ENCODE measurements at places on chromosomes 13 and 19. TPM values are rescaled to one million over a fixed set of nuclear protein-coding genes. Genes with fewer than 3 reads are reported as not detected.

DNA sequence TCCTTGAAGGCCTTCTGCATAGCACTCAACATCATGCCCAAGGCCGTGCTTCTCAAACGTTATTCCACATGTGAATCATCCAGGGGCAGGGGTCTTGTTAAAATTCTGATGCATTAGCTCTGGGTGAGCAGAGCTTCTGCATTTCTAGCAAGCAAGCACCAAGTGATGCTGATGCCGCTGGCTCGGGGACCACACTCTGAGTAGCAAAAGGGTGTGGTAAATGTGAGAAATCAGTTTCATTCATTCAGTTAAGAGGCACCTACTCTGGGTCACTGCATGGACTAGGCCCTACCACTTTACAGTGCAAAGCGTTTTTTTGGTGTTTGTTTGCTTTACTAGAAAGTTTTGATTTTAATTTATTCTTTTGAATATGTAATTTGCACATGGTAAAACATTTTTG is 7.2 kb downstream of the KRTDAP start:
- no peak for DNase-seq

DNA sequence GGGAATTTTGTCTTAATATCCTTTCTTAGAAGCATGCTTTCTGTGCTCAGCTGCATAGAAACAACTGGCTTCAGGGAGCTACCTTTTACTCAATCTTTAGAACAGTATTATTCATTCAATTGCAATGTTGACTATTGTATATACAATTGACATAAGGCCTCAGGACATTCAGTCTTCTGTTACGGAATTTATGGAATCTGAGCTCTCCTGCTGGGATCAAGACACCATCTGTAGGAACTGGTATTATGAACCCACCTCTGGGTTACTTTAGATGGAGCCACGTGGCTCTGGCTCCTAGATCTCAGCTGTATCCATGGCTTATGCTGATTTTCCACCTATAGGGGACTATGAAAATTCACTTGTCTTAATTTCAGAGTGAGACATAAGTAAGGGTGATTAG is 716.2 kb upstream of the GPC6 start:
- DNase-seq: no peak

- no peak for DNase-seq
Observed at GRCh38 chr19:424546-424945, 15.6 kb upstream of the C2CD4C start.

DNA sequence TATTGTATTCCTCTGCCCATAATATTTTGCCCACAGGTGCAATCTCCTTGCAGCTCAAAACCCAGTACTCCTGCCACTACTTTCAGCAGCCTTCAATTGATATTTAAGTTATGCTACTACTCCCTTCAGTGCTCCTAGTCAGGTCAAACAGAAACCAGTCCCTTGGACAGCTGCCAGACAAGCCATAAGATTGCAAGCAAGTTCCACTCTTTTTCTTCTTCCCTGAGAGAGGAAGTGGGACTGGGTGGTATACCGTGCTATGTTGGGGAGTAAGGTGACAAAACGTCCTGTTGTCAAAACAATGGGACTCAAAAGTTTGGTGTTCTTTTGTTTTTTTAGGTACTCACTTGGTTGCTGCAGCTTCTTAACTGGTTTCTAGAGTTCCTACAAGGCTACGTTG is 63.1 kb upstream of the FRY start:
- no peak for DNase-seq

GRCh38 chr19:12333162-12334159 is at the start of gene ZNF563:
TSS of gene ZNF563 (minus strand) at chr19:12333633. CDS start at chr19:12333482, 151 bp downstream.
- peak; percentile 99 for DNase-seq

Gene SPART
- 4.6 TPM for polyA plus RNA-seq

Gene CCDC8
- 1.9 TPM for polyA plus RNA-seq

Gene ZNF285
- 1.4 TPM for polyA plus RNA-seq

Gene KLK7
- not detected for polyA plus RNA-seq
